ENCODE measurements at places on chromosomes 5 and 9.

GRCh38 chr5:76402251-76402885 is 717 bp upstream of the IQGAP2 start:
- DNase-seq: peak; percentile 75

GRCh38 chr9:16679327-16679821 is 191.1 kb downstream of the BNC2 start:
- no peak for DNase-seq

GRCh38 chr9:92655896-92656536 is 13.9 kb downstream of the IPPK start:
- DNase-seq: no peak

GRCh38 chr9:112503170-112503569 is 16.5 kb downstream of the KIAA1958 start:
- no peak for DNase-seq

GRCh38 chr5:149005077-149005892 is 57.6 kb downstream of the SH3TC2 start:
- DNase-seq: no peak

- DNase-seq: peak; percentile 96
Measured at GRCh38 chr5:178626484-178627258, at the start of gene CLK4. Gene CLK4 (minus strand): TSS chr5:178627050. CDS start chr5:178623416, 3,634 bp downstream.

DNA sequence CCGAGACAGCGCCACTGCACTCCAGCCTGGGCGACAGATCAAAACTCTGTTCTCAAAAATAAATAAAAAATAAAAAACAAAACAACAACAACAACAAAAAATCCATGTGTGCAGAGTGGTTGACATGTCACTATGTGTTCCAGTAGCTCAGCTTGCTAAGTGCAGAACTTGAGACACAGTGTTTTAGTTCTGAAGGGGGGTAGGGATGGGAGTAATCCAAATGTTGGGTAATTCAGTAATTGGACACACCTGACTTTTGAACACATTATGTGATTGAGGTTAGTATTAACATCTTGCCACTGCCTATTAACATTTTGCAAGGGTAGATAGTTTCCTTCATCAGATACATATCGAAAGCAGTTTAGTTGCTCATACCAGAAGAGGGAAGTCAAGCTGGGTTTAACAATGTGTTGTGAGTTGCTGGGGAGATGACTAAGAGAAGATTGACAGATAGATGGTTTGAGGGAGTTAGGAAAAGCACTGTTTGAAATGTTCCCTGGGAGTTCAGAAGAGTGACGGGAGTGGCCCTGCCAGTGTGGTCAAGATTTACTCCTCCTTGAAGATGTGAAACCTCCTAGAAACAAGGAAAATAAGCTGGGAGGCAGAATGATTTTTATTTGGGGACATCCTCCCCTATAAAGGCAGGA is 928 bp downstream of the HACD4 start:
- DNase-seq: no peak

- DNase-seq: no peak
Measured at GRCh38 chr5:337563-338130, 16.1 kb downstream of the AHRR start.

DNA sequence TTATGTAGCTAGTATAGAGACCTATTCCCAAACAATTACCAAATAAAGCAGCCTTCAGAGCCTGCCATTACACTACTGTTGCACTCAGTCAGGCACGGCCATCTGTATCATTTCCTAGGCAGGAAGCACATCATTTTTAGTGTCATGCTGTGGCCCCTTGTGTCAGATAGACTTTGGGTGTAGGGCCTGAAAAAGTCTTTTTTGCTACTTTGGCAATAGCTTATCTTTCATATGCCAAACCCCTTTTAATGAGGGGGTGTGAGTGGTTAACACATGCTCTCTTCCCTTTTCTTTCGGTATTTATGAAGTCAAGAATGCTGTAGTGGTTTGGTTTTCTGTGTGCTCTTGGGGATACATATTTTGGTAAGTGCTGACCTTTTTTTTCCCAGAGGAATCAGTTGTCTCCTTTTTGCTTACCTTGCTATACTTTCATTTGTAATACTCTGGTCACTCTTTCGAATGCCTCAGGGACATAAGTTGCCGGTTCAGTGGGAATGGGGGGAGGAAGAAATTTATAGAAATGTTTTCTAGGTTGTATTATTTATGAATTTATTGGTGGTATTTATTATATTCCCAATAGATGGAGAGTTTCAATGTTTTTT is 209.8 kb downstream of the CSNK1G3 start:
- DNase-seq: no peak
